ENCODE measurements at places on chromosomes 1 and 21. TPM values are rescaled to one million over a fixed set of nuclear protein-coding genes. Genes with fewer than 3 reads are reported as not detected.
A peak's percentile ranks its signal among the peaks of the same experiment; 100 is the strongest.

GRCh38 chr1:28914228-28915030 lies at the start of gene EPB41:
Gene EPB41 (plus strand): TSS chr1:28914569. CDS start chr1:28987438, 72,869 bp downstream.
- DNase-seq: peak; percentile 86

GRCh38 chr1:90781534-90781933 lies 64.4 kb upstream of the BARHL2 start:
- no peak for DNase-seq

DNA sequence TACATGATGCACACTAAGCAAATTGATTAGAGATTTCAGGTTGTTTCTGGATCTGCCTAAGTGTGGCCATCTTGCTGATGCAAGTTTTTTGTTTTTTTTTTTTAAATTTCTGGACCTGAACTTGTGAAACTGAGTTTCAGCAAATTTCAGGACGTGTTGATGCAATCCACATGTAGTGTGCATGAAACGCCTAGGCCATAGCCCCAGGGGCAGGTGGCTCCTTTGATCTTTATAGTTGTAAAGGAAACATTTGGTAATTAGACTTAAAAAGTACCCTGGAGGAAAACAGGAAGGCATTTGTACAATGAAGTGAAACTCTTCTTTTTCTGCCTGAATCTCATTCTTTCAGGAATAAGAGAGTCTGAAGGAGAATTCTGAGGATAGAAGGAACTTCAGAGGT lies 162.2 kb upstream of the LHX8 start:
- DNase-seq: no peak

GRCh38 chr1:1490633-1491230 lies 19.2 kb downstream of the ATAD3B start:
- DNase-seq: no peak

Gene HPDL
- polyA plus RNA-seq: 1.7 TPM

Gene FAM72A
- polyA plus RNA-seq: 6.7 TPM

Gene PRAMEF7
- polyA plus RNA-seq: not detected

Gene ALG14
- 18.1 TPM for polyA plus RNA-seq
